ENCODE measurements at places on chromosomes 2 and 18.

DNA sequence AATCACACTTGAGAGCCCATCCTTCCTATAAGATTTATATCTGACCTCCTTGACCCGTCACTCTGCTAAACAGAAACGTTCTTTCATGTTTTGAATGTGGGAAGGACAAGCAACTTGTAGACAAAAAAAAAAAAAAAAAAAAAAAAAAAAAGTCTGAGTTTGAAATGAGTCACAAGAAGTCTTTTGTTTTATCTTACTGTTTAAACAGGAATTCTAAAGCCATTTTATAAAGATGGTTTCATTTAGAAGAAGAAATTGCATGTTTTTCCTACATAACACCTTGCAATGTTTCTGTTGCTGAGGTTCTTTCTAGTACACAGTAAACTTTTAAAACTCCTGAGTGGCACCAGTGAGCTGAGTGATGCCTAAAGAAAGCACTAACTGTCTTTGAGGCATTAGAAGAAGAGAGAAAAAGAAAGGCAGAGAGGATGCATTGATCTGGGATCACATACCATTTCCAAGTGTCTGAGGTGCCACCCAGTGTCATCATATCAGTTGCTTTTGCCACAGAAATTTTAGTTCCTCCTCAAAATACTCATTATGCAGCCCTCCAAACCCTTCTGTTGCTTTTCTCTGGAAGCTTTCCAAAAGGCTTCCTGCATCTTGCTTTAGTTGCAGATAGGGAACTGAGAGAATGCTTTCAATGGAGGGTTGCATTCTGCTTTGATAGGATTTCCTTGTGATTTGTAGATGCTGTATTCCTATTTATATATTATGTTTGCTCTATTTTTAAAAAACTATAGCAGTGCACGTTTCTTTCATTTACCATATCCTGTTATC is 69.1 kb downstream of the ACVR2A start:
- DNase-seq, result no peak

GRCh38 chr2:119223521-119224390 is at the start of gene STEAP3:
Gene STEAP3, plus strand, starts transcription at chr2:119223834. Its CDS starts 7,179 bp downstream, at chr2:119231013.
- peak; percentile 65 for DNase-seq

DNA sequence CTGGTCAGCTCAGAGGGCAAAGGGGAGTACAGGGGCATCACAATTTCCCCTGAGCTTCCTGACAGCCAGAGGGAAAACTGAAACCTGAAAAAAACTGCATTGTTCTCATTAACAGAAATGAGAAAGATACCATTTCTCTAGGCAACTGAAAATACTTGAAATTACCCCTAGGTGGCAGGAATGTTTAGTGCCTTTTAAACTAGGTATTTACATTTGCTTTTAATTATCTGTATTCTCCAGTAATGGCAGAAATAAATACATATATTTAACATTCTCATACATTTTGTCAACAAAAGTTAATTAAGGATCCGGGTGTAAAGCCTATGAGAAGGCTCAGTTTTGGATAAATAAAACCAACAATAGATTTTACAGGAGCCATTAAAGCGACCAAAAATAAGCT is 34.5 kb downstream of the RPL31 start:
- no peak for DNase-seq

- DNase-seq, result no peak
These were observed 42.6 kb downstream of the STK17B start for GRCh38 chr2:196128749-196129148.

DNA sequence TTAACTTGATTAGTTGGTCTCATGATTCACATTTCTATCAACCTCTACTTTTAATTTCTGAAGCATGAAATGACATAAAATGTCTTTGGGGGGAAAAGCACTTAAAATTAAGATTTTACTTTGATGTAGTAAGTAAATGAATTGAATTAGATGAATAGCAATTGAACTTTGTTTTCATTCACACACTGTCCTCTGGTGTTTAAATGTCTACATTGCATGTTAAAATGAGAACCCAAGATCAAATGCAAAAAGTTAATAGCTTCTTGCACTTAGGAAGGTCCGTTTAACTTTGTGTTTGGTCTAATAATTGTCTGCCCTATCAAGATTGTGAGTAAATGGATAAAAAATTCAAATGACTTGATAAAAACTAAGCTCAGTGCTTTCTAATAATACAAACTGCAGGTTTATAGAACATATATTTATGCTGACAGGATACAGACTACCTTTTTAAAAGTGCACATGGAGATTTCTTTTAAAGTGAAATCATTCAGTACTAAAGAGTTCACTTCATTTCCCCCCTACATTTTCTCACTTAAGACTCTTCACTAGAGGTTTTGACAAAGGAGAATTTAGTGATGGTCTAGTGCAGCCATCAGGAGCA is 156.2 kb upstream of the NABP1 start:
- DNase-seq, result no peak

DNA sequence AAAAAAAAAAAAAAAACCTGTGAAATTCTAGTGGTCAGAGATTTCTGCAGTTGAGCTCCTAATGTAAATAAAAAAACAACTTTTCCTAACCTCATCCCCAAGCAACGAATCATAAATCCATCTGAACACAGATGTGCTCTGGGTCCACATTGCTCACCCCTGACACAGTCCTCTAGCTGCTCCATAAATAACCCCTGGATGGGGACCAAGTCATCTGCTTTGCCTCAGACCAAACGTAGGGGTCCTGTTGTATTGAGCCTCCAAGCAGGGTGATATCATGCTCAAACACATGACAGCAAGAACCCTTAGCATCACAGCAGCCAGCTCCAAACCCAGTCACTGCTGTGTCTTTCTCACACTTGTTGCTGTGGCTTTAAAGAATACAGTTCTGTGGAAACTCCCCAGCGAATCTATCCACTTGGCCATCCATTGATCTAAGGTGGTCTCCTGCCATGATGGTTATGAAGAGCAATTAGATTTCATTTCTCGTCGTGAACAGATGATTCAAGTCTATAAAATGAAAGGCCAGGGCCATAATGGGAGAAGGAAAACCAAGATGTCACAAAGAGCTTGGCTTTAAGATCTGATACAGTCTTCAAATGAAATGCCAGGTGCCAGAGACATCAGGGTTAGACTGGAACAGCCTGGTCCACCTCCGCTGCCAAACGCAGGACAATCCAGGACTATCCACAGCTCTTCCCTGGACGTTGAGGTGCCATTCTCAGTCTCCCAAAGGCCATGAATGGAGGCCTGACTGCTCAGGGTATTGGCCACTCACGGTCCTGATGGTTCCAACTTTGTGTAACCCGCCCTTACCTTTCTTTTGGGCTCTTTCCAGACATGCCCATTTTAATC is 39.0 kb downstream of the TBC1D8 start:
- DNase-seq, result no peak

DNA sequence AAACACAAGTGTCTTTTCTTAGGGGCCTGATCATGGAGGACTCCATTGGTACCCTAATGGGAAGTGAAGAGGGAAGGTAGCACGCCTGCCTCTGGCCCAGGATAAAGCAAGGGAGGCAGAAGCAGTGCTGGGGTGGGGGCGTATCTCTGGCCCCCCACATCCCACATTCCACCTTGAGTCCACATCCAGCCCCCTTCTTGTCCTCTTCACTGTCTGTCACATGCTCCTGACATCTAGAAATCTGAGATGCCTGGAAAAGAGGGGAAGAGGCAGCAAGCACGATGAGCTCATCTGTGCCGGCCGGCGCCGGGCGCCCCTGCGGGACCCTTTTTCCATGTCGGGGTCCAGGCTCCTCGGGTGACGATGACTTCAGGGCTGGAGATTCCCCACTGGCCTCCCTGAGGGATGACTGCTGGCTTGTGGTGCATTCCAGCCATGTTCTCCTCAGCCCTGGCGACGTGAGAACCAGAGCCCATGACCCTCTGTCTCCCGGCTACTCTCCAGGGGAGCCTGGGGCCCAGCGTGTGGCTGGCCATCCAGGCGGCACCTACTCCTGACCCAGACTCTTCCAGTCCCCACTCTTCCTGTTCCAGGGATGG is 277.5 kb downstream of the DYSF start:
- DNase-seq, result no peak

DNA sequence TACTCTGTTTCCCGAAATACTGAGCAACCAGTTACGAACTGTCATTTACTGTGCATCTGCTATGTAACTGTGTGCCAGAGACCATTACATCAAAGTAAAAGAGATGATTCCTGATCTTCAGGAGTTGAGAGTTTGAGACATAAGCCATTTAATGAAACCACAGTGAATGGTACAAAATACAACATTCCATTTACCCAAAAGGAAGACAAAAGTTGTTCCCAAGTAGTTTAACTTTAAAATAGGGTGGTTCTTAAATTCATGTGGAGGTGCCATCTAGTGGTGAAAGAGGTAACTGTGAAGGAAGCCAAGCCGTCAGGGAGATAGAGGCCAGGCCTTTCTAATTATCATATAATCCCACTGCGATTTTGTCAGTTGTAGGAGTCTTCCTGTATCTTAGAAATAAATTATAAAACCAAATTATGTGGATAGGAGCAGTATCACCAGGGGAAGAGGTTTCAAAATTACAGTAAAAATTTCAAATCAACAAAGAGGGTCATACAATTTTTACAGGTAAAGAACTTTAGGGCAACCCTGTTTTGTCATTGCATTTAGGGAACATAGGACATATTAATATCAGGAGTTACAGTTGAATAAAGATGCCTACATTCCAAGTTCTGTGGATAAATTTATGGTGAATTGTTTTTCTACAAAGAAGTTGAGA is 67.7 kb downstream of the EPAS1 start:
- no peak for DNase-seq

DNA sequence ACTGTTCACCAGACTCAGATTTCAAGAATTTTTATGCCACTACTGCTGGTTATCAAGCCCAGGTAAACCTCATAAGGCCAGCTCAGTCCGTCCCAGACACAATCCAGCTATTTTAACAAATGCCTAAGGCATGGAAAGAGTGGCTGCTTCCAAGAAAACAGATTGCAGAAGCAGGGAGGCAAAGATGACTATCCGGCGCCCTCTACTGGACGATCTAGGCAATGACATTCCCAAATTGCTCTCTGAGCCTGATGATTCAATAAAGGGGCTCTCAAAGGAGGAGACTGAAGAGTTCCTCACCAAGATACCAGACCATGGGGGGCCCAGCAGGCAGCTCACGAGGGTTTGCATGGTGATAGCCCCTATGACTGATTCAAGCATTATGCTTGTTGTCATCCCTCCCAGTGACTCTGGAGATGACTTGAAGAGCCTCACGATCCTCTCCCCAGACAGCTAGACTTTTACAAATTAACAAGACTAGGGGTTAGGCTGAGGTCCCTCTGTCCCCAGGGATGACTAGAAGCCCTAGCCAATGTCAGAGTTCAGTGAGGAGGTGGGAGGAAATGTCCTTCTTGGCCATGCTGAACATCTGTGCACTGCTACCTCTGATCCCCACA is 25.0 kb downstream of the SERPINB8 start:
- no peak for DNase-seq

DNA sequence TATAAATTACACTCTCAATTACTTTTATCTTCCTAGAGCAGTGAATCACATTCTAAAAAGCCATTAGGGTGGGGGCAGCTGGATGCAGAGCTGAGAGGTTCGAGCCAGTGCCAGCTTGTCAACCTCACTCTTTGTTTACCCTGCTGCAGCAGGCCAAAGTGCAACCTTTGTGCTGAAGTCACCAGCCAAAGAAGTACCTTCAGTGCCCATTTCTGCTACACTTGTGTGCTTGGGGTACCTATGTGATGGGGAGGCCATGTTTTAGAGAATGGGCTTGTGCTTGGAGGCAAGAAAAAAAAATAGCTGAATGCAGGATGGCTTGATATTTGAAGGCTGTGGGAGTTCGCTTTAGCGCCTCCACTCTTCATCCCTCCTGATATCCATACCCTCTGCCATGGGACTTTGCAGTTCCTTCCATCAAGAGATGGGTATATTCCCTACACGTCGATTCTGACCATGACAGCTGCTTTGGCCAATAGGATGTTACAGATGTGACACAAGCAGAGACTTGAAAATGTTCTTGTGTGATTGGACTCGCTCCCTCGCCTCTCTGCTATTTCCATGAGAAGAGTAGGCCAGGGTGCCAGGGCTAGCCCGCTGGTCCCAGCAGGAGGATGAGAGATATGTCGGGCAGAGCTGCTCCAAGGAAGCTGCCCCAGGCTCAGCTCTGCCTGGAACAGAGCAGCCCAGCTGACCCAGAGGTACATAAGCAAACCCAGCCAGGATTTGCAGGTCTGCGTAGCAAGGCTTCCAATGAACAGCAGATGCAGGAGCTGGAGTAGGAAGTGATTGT is 12.7 kb upstream of the FZD5 start:
- no peak for DNase-seq

- no peak for DNase-seq
These were observed 119.7 kb downstream of the GAREM1 start for GRCh38 chr18:32351032-32351431.

DNA sequence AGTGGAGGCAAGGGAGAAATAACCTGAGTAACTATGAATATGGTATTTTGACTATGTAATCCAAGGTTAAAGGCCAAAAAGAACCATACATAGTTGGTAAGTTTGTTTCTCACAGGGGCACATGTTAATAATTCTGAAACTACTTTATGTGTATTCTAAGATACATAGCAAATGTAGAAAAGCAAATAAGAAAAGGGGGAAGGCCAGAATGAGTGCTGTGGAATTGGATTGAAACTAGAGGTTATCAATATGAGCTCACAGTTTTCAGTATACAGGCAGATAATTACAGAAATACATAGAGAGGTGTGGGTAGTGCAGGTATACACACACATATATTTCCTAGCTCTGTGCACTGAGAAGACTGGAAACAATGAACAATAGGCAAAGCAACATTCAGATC is 13.7 kb downstream of the INO80C start:
- DNase-seq, result no peak

DNA sequence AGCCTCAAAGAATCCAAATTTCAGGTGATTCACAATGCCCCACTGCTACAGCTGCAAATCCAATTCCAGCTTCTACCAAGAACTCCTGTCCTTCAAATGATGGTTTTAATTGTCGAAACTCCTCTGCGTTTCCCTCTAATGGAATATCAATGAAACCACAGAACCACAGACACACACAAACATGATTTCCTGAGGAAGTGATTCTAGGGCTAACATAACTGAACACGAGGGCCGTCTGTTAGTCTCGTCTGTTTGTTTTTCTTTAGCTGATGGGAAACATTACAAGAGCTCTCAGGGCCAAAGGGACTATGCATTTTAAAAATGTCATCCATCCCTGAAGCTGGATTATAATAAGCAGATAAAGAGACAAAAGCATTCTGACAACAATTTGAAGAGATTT is 59.4 kb downstream of the RNF152 start:
- no peak for DNase-seq

Data from NCI-H1930 (cell line).